ENCODE measurements at places on chromosomes 7 and 10. TPM values are rescaled to one million over a fixed set of nuclear protein-coding genes. Genes with fewer than 3 reads are reported as not detected.

Gene EVX1
- not detected for total RNA-seq

- no peak for DNase-seq
Observed at GRCh38 chr10:48772059-48772458, 87.4 kb downstream of the WDFY4 start.

DNA sequence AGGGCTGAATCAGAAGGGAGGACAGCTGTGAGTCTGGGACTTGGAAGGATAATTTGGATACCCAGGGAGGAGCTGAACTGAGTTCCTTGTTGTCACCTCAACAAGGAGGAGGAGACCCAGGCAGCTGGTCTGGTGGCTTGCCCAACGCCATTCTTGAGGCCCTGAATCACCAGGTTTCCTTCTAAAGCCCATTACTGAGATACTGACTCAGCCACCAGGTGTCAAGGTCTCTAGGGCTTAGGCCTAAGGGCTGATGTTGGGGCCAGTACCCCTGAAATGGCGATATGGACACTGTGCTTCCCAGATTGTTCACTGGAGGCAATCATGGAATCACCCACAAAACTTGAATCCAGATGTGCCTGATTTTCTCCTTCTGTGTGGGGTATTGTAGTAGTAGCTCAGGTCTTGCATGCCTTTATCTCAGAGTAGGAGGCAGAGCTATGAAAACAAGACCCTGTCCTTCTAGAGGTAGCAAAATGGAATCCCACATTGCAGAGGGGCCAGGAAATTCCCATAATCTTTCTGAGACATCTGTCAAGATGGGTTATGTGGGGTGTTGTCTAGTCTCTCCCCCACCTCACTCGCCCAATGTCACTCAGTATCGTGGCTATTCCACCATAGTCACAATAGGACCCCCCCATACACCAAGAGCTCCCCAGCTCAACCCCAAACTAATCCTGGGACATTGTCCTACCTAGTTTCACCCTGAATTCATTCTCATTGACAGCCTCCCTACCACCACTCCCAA, 1.8 kb upstream of the ATG9B start:
- no peak for DNase-seq

DNA sequence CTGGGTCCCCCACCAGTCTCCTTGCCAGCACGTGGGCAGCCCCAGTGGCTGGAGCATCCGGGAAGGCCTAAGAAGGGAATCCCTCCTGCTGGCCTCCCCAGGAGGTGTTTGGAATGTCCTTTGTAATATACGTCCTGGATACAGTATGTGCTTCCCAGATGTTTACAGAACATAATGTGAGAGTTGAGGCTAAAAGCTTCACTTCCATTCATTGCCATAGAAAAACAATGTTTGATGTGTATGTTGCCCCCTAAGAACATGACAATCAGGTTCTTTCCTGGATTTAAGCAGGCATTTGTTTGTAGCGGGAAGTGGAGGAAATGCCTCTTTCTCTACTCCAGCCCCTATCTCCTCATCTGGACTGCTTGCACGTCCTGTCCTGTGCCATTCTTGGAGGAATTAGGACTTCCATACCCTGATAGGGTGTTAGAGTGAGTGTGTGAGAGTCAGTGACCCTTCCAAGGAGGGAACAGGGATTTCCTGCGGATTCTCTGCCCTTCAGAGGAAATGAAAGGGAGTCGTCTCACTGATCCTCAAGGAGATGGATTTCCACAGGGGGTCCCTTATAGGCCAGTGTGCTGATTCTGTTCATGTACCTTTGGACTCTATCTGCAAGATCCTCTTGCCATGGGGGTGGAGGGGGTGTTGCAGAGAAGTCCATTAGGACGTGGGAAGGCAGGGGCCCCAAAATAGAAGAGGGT, 1.2 kb downstream of the IGFBP1 start:
- DNase-seq, result no peak

Gene CDC14C
- not detected for total RNA-seq

Gene ADO
- total RNA-seq, result 19.6 TPM

GRCh38 chr7:116292381-116292780, 82.0 kb downstream of the TES start:
- DNase-seq, result no peak

Gene DOCK4
- 7.5 TPM for total RNA-seq

DNA sequence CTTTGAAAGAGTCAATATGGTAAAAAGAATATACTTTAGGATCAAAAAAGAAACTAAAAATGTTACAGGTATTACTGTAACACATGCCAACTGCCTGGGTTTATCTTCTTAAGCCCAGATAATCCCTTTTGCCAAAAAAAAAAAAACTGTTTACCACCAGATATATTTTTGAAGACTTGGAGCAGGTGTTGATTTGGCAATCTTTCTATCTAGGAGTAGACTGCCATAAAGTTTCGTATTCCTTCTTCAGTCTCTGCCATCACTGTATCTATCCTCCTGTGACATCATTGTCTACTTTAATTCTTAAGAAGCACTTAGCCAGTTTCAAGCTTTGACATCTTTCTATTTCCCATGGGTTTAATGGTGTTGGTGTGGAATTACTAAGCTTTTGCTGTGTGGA, 161.0 kb downstream of the ST7 start:
- no peak for DNase-seq

Measured in suprapubic skin (tissue), 4 donors.